ENCODE measurements at places on chromosomes 12 and 14. TPM values are rescaled to one million over a fixed set of nuclear protein-coding genes. Genes with fewer than 3 reads are reported as not detected.

DNA sequence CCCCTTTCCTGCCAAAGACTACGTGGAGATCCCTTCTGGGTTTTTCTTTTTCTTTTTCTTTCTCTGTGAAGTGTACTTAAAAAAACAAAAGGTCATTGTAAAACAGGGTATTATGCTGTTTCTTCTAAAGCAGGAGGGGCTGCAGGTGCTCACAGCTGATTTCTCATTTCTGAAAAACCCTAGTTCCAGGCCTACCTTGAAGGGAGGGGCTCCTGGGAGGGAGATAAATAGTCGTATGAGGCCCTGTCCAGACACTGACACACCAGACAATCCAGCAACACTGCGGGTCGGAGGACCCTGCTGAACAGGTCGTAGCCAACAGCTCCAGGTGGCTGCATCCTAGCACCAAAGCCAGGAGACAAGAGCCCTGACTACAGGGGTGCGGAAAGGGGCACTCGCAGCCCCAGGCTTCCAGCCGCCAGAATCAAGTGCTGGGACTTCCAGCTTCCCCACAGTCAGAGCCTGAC is 41.1 kb downstream of the PSMA6 start:
- no peak for DNase-seq

- no peak for DNase-seq
Measured at GRCh38 chr12:55965941-55966407, at the start of gene PMEL. TSS of gene PMEL (minus strand) at chr12:55966042. CDS start at chr12:55966011, 31 bp downstream.

Gene PPP4R4
- total RNA-seq: 18.2 TPM

Gene ASCL1
- 10.1 TPM for total RNA-seq

DNA sequence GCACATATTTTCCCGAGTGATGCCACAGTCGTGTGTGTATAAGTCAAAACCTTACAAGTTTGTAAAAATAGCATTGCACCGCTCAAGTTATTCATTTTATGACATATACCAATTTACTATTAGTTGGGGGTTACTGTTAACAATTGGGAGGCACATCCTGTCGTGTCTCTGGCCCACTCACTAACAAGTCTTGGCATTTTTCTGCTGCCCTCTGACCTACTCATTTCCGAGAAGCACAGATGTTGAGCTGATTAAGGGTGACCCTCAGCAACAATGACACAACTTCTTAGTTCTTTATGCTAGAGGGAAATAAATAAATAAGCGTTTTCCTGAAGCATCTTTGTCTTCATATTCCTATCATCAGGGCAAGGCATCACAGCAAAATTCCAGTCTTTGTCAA is 6.8 kb upstream of the ATG14 start:
- DNase-seq: no peak

Gene PRB2
- 7.1 TPM for total RNA-seq

DNA sequence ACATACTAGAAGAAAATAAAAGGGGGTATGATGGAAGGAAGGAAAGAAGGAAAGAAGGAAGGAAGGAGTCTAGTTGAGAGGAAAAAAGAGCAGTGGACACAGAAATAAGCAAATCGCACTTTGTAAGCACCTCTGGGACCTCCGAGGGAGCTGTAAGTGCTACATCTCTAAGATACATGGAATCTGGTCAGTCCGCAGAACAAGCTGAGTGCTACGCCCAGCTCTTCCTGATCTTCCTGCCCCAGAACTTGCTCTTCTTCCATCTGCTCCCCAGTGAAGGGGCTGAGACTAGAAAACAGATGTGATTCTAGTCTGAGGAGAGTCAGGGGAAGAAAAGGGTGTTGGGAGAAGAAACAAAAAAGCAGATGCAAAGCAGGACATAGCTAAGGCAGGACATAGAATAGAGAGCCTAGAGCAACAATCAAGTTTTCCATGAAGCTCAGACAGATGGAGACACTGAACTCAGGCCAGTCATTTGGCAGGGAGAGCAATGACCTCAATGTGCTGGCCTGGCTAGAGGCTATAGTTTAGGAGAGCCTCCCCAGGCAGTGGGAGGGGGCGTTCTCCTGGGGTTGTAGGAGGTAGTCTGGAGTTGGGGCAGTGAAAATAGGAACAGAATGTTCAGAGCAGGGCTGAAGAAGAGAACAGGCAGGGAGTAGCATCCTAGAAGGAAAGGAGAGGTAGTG is 1.7 kb upstream of the MFAP5 start:
- no peak for DNase-seq

DNA sequence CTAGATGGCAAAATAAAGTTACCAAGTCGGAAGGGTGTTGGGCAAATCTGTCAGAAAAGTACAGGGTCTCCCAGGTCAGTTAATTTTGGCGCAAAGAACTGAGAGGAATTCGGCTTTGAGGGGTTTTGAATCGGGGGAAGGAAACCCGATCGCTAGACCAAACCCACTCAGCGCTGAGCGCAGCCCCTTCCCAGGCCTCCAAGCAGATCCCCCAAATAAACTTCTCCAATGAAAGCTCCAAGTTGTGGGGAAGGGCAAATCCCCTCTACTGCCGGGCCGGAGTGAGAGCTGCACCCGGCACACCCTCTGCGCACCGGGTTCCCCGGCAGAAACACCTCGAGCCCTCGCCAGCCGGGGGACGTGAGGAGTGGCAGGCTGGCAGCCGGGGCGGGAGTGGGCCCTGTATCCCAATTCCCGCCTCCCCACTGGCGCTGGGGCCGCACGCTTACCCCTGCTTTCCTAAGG is 441 bp downstream of the E2F7 start:
- DNase-seq: no peak

Gene PLBD1
- total RNA-seq: 0.66 TPM

DNA sequence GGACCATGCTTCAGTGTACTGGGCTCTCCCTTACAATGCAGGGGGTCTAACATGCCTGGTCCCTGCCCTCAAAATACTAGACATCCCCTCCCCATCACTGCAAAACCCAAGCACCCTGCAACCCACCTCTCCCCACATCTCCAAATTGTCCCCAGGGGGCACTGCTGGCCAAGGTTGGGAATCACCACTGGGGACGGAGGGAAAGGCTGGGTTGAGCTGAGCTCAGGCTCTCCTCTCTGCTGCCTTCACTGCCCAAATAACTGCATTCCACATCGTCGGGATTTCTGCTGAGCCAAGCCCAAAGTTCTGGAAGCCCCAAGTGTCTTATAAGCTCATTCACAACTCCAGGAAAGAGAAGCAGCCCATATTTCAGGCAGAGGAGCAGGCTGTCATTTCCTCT is 69.6 kb downstream of the NT5DC3 start:
- DNase-seq: no peak
